ENCODE measurements at places on chromosomes 1 and 21.

DNA sequence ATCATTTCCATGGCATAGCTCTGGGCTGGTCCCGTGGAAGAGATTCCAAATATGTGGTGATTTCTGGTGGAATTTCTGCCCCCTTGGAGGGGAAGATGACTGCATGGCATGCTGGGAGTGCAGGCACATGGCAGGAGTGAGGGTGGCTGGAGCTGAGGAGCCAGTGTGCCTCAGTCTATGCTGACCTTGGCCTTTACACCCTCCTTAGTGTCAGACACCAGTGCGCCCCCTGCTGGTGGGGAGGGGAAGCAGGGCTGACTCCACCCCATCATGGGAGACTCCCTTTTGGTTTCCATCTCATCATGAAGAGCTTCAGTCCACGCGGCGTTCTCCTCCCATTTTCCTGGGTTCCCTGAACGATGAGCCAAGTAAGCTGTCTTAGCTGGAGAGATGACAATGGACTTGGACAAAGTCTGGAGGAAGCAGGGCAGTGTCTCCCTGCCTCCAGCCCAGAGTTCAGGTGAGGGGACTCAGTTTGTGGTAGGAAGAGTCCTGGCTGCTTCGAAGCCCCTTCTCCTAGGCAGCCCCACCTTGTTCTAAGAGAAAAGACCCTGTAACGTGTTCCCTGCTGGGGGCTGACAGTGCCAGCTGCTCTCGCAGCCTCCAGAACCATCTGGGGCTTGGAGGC is 10.3 kb downstream of the ALX3 start:
- no peak for DNase-seq

DNA sequence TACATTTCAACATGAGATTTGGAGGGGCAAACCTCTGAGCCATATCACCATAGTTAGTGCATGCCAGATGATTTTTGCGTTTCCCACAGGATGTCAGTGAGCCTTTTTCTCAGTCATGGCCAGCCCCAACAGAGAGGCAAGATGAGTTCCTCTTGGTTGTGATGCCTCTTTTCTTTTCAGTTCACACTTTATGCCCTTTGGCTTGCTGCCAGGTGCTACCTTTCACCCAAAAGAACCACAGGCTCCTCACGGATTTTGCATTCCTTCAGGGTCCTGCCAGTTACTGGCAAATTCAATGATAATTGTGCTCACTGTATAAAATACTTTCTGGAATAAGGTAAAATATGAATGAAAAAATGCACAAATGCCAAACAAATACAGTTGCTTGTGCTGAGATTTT is 411.3 kb downstream of the KIF26B start:
- DNase-seq, result no peak

DNA sequence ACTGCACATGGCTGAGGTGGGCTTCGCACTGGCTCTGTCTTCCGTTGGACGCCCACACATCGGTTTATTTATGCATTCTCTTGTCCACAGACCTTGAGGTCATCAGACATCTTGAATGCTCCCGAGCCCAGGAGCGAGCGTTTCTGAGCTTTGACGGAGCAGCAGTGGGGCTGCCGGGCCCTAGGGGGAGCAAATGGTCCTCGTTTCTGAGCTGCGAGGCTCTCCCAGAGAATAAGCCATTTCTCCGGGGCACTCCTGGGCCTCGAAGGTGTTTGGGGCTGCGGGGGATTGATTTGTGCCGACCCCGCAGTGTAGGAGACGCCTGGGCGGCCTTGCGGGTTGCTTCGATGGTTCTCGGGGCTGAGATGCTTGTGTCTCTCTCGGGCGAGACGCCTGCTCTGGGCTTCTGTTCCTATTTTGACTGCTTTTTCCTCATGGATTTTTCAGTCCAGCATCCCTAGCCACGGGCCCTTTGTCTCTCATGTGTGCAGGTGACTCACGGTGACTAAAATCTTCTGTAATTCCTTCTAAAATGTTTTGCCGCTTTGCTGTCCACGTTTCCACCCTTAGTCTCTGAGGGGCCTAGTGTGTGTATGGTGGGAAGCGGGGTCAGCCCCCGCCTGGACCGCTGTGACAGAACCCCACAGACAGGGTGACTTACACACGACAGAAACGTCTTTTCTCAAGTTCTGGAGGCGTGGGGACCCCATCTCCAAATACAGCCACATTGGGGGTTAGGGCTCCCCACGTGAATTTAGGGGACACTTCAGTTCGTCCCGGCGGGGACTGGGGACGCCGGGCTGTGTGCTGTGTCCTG is 62.1 kb downstream of the FAAP20 start:
- DNase-seq, result no peak

DNA sequence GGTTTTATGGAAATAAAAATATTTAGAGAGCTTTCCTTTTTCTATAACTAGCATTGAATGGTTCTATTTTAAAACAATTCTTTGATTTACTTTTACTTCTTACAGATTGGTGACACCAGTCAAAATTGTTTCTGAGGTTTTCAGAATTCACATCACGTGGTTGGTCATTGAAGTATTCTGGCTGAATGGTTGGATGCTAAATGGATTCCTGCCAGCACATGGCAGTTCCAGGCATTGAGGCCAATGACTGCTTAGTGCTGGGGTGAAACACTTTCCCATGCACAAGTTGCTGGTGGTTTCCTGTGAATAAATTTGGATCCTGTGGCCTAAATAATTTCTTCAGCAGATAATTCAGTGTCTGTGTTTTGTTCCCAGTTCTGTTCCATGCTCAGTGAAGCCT is 20.6 kb downstream of the NCAM2 start:
- no peak for DNase-seq

GRCh38 chr1:58695206-58695605 is 4.7 kb downstream of the MYSM1 start:
- no peak for DNase-seq

- no peak for DNase-seq
Measured at GRCh38 chr21:17429936-17430335, 82.9 kb upstream of the CXADR start.

DNA sequence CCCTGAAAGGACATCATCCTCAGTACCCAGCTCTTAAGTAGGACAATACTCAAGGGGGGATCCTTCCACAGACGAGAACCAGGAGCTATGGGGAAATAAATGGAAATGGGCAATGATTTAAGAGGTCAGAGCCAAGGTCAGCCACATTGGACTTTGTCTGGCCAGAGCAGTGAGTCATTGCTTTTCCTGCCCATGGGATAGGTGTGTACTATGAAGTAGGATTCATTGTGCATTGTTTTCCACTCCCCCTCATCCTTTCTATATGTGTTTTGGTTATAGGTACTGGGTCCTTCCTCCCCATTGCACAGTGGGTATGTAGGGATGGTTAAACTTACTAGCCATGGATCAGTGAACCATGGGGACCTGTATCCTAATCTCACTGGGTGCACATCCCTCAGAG is 328.9 kb upstream of the USP25 start:
- DNase-seq, result no peak

GRCh38 chr1:204227351-204227750 is 13.6 kb upstream of the GOLT1A start:
- no peak for DNase-seq

DNA sequence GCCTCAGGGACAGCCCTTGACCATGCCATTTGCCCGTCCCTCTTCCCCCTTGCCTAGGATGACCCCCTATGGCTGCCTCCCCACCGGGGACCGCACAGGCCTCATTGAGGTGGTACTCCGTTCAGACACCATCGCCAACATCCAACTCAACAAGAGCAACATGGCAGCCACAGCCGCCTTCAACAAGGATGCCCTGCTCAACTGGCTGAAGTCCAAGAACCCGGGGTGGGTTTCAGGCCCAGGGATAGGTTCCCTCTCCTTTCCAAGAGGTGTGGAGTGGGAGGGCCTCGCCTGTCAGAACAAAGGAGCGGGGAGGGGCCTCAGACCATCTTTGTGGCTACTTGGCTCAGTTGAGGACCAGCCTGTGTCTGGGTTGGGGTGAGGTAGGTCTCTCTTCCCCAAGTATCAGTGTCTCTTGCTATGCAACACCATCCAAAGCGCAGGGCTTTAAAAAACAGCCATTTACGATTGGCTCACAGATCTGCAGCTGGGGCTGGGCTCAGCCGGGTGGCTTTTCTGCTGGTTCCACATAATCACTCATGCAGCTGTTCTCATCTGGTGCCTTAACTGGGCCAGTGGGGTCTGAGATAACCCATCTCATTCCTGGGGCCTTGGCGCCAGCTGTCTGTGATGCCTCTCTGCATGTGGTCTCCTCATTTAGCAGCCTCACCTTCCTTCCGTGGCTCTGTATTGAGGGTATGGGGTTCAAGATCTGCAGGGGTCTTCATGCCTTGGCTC is 71.7 kb downstream of the PIK3CD start:
- DNase-seq, result no peak

GRCh38 chr21:45073301-45074047 is 906 bp upstream of the ADARB1 start:
- DNase-seq, result no peak

All from DMS79 (cell line).